ENCODE measurements at places on chromosomes 11 and 22.
A peak's percentile ranks its signal among the peaks of the same experiment; 100 is the strongest.

- peak; percentile 70 for DNase-seq
These were observed 79.4 kb upstream of the PPARA start for GRCh38 chr22:46070803-46071450.

DNA sequence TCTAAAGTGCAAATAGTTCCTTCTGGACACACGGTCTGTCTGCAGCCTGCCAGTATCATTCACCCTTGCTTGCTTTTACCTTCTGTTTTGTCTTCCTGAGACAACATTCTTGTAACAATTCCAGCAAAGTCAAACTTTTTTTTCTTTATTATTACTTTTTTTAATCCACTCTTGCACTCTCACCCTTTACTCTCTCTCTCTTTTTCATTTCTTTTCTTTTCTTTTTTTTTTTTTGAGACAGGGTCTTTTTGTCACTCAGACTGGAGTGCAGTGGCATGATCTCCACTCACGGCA is 53.7 kb downstream of the MCHR1 start:
- no peak for DNase-seq

GRCh38 chr11:1084561-1085439 is 10.1 kb downstream of the MUC2 start:
- DNase-seq: no peak

- no peak for DNase-seq
These were observed 72.2 kb upstream of the BID start for GRCh38 chr22:17846326-17846992.

GRCh38 chr22:43953988-43954785 is 1.1 kb upstream of the SAMM50 start:
- DNase-seq: no peak

DNA sequence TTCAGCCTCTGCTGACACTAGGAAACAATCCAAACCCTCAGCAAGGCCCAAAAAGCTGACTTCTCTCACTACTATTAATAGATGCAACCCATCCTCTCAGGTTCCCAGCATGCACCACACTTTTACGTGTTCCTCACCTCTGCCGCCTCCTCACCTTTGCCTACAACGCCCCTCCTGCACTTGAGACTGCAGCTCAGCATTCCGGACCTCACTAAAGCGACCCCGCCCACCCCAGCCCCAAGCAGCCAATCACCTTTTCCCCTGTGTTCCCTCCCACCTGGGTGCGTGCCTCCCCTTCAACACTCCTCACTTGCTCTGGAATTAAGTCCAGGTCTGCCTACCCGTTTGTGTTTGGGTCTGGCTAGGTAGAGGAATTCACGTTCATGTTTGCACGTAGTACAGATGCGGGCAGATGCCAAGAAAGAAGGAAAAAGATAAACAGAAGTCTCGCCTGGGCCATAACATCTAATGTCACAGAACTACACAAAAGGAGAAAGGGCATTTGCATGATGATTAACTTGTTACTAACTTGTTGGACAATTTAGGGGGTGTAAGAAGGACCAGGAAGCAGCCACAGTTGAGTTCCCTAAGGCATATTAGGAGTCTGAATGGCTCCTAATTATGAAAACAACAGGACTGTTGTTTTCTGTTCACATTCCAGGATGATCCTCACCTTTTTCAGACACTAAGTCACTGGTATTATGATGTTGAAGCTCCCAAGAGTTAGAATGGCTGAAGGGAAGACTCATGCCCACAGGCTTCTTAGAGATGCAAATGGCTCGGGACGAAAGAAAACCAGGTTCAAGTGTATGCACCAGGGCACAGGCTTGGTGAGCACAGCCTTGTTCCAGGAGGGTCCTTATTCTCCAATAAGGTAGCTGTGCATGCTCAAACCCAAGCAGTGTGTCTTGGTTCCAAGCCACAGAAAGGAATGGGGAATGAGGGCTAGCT is 102.2 kb downstream of the MICAL3 start:
- DNase-seq: no peak

DNA sequence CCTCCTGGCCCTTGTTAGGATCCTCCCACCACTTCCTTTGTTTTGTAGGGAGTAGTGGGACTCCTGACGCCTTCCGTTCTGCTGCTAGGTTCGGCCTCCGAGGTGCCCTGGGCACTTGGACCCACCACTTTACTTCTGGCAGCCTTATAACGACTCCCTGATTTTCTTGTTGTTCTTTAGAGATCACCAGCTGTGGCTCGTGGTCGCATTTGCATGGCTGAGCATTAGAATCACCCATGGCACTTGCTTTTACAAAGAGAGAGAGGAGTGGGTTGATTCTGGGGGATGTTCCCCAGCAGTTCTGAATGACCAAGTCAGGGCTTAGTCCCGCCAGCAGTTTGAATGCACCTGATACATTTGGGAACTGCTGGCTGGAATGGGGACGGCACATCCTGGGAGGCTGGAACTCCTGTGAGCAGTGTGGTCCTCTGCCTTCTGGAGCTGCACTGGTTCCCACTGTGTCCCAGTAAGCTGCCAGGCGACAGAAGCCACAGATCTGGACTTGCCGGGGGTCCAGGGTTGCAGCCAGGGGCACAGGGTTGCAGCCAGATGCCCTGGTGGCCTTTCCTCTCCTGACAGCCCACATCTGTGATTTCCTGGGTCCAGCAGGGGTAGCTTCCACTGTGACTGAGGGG is 4.1 kb downstream of the TUB start:
- DNase-seq: no peak

DNA sequence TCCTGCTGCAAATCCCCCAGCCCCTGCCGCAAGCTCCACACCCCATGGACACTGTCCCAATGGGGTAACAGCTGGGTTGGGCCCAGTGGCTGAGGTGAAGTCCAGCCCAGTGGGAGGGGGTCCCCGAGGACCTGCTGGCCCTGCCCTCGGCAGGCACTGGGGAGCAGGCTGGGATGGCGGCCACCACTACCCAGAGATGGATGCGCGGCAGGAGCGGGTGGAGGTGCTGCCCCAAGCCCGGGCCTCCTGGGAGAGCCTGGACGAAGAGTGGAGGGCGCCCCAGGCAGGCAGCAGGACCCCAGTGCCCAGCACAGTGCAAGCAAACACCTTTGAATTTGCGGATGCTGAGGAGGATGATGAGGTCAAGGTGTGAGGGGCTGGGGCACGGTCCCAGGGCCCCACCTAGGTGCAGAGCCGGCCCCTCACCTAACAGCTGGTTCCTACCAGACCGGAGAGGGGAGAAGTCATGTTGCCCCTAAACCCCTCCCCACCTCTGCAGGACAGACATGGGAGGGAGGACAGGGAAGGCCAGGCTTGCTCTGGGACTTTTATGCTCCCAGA is 8.2 kb downstream of the CDC42EP1 start:
- DNase-seq: no peak

DNA sequence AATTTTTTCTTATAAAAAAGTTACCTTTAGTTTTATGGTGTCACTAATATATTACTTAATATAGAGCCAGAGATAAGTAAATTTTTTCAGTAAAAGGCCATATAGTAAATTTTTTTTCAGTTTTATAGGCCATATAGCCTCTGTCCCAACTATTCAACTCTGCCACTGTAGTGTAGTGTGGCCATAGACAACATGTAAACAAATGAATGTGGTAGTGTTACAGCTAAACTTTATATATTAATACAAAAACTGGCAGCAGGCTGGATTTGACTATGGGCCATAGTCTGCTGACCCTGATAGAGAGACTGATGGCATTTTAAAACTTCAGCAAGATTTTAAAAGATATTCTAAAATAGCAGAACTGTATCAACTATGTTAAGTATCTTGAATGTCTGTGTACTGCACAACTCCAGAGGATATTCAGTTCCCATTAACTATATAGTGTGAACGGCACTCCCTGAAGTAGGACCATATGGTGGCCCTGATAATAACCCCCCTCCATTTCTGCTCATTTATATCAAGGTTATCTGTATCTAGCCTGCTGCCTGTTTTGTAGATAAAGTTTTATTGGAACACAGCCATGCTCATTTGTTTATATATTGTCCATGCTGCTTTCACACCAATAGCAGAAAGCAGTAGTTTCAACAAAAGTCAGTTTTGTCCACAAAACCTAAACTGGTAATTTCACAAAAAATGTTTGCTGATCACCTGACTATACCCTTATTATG is 71.6 kb downstream of the PRMT3 start:
- DNase-seq: no peak

DNA sequence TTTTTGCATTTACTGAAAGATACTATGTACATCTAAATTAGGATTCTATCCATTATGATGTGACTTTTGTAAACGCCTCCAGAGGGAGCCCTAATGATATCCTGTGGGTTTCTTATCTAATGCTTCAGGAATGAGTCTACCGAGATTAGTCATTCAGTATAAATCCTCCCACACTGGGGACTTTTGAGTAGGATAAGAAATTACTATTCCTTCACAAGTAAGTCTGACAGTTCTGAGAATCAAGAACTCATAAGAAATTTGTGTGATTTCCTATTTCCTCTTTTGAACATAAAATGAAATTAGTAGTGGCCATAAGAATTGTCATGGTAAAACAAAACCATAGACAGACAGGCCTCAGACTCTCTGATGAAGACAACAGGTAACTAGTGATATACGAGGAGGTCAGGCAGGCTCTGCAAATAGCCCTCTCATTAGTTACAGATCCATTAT is 10.0 kb upstream of the OR5M1 start:
- no peak for DNase-seq

DNA sequence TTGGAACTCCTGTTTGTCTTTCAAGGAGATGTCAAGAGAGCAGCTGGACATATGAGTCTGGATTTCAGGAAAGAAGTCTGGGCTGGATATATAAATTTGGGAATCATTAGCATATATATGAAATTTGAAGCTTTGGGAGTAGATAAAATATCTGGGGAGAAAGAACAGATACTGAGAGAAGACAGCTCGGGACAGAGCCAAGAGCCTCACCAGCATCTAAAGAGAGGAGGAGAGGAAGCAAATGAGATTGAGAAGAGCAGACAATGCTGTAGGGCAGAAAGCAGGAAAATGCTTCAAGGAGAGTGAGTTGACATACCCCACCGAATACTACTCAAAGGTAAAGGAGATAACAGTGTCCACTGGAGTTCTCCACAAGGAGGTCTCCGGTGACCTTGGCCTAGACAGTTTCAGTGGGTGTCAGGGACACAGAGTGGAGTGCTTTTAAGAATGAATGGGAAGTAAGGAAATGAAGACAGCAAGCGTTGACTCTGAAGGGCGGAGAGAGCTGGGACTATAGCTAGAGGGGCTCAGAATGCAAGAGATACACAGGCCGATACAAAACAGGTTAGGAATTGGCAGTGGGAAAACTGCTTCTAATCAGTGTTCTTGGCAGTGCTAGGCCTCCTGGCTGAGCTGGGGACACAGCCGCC is 862 bp downstream of the APBB1 start:
- DNase-seq: no peak

GRCh38 chr22:30238136-30238535 is 8.4 kb downstream of the LIF start:
- no peak for DNase-seq

DNA sequence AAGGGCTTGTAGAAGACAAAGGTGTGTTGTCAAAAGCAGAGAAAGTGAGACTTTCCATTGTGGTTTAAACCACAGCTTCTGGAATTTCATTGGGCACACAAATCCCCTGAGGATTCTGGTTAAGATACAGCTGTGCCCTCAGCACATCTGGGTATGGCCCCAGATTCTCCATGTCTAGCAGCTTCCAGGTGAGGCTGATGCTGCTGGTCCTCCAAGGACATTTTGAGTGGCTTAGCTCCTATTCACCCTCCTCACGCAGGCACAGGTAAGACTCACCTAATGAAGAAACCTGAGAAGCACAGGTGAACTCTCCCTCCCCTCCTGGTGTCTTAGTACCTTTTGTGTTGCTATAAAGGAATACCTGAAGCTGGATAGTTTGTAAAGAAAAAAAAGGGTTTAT is 88.9 kb upstream of the IGLL5 start:
- DNase-seq: no peak

All from stimulated activated CD4-positive, alpha-beta T cell treated with anti-CD3 and anti-CD28 coated beads, Interleukin-15, amount 100 ng/mL, for 24 hours (primary cell).